Fibroblast of the aortic adventitia (primary cell): ENCODE measurements at places on chromosomes 2 and 18. TPM values are rescaled to one million over a fixed set of nuclear protein-coding genes. Genes with fewer than 3 reads are reported as not detected.

Gene NDC80
- total RNA-seq, result 5.0 and 43.5 TPM in 2 replicates

Gene STK17B
- total RNA-seq, result 50.5 and 114 TPM in 2 replicates

Gene PMAIP1
- 2.6 and 18.2 TPM in 2 replicates for total RNA-seq

Gene LYPD6B
- total RNA-seq, result 0.18 TPM in 1 of 2 replicates, not detected in the other

Gene SUPT7L
- total RNA-seq, result 14.0 and 36.7 TPM in 2 replicates

Gene PLA2R1
- 25.0 and 27.0 TPM in 2 replicates for total RNA-seq

Gene MOGAT1
- not detected in 2 replicates for total RNA-seq

Gene THSD7B
- 0.36 TPM in 1 of 2 replicates, not detected in the other for total RNA-seq

Gene FRZB
- total RNA-seq, result 0.08 and 0.18 TPM in 2 replicates

Gene COL4A3
- 0.08 and 1.3 TPM in 2 replicates for total RNA-seq

Gene ARL4C
- 33.7 and 136 TPM in 2 replicates for total RNA-seq
